ENCODE measurements at places on chromosomes 6 and 20. TPM values are rescaled to one million over a fixed set of nuclear protein-coding genes. Genes with fewer than 3 reads are reported as not detected.

DNA sequence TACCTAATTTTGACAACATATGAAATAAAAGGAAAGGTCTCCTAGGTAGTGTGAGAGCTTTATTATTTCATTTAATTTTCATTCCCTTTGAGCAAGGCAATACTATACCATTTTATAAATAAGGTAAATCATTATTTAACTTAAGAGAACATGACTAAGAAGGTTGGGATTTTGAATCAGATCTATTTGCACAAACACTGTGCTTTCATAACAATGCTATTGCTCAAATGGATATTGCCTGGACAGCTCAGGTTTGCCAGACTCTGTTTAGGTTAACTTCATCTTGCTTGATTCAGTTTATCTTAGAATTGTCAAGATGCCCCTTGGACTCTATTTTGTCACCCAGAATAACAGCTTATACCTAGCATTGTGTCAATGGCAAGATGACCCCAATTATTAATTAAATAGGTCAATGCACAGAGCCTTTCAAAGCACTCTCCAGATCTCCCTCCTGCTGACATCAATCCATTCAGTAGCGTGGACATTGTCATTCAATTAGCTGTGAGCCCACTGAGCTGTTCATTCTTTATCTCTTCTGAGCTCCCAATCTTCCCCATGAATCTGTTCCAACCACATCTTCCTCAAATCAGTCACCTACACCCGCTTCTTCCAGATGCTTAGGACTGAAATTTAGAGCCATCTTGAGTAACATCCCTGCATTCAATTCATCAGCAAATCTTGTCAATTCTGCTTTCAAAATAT lies 42.1 kb upstream of the TMEM30A start:
- no peak for DNase-seq

- DNase-seq: no peak
Observed at GRCh38 chr6:165404697-165405096, 95.3 kb upstream of the C6orf118 start.

DNA sequence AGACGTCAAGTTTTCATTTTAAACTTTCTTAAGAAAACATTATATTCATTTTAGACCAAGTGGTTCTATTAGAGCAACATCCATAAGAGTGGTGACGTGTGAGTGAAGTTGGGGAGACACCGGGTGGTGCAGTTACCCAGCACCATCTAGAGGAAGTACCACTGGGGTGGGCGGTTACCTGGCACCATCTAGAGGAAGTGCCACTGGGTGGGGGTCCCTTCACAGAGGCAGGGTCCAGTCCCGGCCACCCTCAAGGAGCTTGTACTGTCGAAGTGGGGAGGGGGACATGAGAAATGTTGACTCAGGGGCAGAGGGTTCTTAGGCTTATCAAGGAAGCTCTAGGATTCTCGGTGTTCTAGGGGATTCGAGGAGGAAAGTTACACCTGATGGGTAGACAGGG lies 26.2 kb downstream of the PHACTR3 start:
- no peak for DNase-seq

- DNase-seq: peak; percentile 53
Observed at GRCh38 chr6:24855395-24856245, 56.9 kb upstream of the ARMH2 start.

- DNase-seq: no peak
Observed at GRCh38 chr6:76166297-76166696, 93.8 kb upstream of the IMPG1 start.

DNA sequence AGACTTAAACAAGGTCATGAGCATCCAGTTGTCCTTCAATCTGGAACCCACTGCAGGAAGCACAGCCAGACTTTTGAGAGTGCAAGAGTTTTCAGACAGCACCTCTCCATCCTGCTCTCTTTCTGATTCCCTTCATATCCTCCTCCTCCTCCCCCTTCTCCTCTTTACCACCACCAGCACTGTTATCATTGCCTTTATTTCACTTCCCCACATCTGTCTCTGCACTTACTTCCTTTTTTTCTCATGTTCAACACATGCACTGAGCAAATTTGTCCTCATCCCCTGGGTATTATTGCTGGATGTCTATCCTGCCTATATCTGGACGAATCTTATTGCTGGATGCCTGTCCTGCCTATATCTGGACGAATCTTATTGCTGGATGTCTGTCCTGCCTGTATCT lies 554.8 kb downstream of the DHX35 start:
- no peak for DNase-seq

GRCh38 chr6:131828951-131829350 lies 21.1 kb downstream of the ENPP1 start:
- DNase-seq: no peak

- DNase-seq: no peak
Observed at GRCh38 chr6:127710668-127711067, 133.7 kb downstream of the C6orf58 start.

- DNase-seq: no peak
Observed at GRCh38 chr6:78561015-78561414, 306.3 kb upstream of the IRAK1BP1 start.

GRCh38 chr20:47300071-47300470 lies 56.4 kb downstream of the ZMYND8 start:
- no peak for DNase-seq

DNA sequence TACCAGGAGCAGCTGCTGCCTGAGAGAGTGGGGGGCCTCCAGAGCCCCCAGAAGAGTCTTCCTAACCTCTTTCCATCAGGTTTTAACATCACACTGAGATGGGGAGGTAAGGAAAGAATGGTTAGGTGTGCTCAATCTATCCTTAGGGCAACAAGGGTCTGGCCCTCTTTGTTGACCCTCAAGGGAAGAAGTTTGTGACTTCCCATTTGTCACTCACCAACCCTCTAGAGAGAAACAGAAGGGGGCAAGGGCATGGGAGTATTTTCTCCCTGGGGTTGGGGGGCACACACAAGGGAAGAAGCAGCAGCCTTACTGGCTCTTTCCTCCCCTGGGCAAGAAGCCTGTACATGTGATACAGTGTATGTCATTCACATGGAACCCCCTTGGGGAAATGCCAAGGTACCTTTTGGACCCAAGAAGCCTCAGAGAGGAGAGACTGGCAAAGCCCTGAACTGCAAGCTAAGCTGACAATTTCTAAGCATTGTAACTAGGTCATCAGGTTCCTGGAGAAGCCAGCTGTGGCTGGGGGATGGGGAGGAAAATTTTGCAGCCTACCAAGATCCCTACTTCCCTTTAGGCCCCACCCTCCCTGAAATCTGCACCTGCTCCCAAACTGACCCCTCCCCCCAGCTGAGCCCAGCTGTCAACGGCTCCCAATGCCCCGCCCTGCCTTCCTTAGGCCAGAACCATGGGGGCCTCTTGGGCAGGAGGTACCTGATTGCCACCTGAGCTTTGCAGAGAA lies 14.5 kb downstream of the BCL2L1 start:
- no peak for DNase-seq

DNA sequence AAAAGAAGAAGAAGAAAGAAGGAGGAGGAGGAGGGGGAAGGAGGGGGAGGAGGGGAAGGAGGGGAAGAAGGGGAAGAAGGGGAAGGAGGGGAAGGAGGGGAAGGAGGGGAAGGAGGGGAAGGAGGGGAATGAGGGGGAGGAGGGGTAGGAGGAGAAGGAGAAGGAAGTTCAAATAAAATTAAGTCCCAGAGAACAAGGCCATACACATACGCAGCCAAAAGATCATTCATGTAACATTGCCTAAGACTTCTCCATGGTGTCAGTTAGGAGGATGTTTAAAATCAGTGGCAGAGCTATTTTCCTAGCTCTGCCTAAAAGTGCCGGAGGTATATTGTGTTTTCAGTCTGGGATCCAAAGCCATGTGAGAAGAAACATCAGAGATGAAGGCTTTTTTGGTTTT lies 75.8 kb downstream of the PLCB4 start:
- no peak for DNase-seq

DNA sequence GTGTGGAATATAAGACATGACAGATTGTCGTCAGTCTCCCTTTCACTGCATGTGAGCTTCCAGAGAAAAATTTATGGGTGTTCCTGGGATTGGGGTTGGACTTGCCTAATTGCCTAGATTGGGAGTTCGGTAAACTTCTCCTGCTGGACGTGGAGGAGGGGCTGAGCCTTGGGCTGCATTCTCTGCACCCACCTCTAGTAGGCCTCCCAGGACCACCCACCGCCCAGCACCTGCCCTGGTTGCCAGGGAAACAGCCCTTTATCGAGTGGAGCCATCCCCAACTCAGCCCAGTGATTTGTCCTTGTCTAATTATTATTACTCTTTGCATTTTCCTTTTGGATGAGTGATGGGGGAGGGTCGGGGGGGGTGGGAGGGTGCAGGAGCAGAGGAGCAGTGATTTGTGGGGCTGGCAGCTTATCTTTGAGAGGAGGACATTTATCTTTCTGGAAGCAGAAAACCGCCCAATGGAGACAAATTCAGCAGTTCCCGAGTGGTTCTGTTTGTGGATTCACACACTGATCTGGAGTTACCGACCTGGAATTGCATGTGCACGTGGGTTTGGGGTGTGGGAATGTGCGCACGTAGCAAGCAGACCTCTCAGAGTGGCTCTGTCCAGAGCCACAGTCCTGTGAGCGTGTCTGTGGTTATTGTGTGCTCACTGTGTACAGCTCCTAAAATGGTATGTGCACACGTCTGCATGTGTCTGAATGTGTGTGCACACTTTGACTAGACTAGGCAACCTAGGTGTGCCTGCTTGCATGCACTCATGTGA lies 104.5 kb downstream of the DHX35 start:
- no peak for DNase-seq

DNA sequence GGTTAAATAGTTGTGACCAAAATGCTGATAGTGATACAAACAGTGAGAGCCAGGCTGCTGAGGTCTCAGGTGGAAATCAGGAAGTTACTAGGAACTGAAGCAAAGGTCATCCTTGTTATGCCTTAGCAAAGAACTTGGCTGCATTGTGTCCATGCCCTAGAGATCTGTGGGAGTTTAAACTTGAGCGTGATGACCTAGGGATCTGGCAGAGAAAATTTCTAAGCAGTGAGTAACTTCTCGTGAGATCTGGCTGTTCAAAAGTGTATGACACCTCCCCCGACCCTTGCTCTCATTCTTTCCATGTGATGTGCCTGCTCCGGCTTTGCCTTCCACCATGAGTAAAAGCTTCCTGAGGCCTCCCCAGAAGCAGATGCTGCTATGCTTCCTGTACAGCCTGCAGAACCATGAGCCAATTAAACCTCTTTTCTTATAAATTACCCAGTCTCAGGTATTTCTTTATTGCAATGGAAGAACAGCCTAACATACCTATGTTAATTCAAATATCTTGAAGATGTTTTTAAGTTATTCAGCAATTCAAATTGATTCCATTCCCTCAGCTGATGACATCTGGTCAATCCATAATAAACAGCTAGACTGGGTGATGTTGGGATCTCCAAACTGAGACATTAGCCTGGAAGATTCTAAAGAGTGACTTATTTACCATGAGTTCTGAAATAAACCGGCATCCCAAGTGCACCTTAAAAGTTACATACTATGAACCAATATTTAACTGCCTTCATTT lies 33.8 kb downstream of the KIF16B start:
- DNase-seq: no peak

DNA sequence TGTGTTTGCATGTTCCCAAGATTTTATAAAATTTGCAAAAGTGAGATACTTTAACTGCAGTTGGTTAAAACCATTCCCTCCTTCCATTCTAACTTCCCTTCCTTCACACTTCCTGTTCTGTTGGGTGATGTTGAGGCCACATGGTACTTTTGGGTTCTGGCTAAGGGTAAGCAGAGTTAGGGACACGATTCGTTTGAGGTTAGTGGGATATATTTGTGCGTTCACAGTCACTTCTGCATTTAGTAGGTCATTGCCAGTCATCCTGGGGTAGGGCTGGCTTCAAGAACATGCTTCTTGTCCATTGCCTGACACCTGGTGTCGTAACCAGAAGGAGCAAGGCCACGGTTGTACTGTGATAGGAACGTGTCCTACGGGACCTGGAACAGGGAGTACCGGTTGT lies 340.1 kb downstream of the ZFAND3 start:
- DNase-seq: no peak

DNA sequence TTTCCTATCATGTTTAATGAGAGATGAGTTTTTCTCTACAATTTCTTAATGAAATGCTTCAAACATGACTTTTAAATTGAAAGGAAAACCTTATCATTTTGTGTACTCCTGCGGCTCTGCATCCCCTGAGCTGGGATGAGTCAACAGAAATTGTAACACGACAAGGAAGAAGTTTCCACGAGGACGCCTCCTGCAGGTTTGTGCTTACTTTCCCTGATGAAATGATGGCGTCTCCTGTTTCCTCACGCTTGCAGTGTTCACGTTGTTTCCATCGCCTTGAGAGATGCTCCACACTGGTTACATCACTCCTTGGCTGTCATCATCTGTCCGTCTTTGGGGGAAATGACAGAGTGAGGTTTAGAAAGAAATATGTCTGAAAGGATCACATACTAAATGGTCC lies 233.7 kb upstream of the ZFP64 start:
- no peak for DNase-seq

DNA sequence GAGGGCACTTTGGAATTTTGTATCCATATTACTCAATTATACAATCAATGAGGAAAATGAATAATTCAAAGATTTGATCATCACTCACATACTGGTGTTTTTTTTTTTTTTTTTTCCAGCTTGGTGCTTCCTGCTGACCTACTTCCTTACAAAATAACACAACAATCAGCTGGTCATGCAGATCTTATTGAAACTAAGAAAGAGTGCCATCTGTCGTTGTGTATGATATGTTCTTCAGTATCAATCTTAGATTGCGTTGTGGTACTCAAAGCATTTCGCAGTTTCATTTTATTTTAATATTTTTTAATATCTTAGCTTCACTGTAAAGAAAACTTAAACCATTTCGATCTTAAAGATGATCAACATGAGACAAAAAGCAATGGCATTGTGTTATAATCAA lies 155.6 kb downstream of the OGFRL1 start:
- peak; percentile 3 for DNase-seq

- no peak for DNase-seq
Observed at GRCh38 chr6:34645627-34646026, 50.9 kb downstream of the ILRUN start.

TCF21 gene
- 0.63 TPM for polyA plus RNA-seq

FRMD1 gene
- 0.19 TPM for polyA plus RNA-seq

DSP gene
- polyA plus RNA-seq: 39.1 TPM

EDN1 gene
- polyA plus RNA-seq: 8.3 TPM

ZBTB46 gene
- polyA plus RNA-seq: 13.0 TPM

PROKR2 gene
- polyA plus RNA-seq: 2.3 TPM

SLC22A2 gene
- polyA plus RNA-seq: 6.0 TPM

C6orf132 gene
- 0.23 TPM for polyA plus RNA-seq

All from spinal cord (tissue), 10 donors.